ENCODE measurements at places on chromosomes 6 and 20.
A peak's percentile ranks its signal among the peaks of the same experiment; 100 is the strongest.

GRCh38 chr20:11882651-11883050 is 35.0 kb upstream of the BTBD3 start:
- no peak for DNase-seq

- no peak for DNase-seq
Measured at GRCh38 chr6:28142446-28142845, 763 bp downstream of the ZKSCAN8 start.

GRCh38 chr6:22943327-22943726 is 374.0 kb downstream of the HDGFL1 start:
- no peak for DNase-seq

DNA sequence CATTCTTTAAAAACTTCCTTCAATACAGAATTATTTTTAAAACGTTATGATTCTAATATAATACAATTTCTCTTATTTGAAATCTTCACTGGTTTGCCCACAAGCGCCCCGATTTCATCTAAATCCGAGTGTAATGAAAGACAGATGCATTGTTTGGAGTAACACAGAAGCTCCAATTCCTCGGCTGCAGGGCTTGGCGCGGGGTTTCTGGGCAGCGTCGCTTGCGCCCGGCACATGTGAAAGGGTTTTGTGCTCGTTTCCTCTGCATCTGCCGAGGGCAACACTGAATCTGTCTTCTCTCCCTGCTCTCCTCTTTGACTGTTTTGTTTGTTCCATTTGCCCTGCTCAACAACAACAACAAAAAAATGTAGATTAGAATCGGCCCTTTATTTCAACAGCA is 248.6 kb upstream of the QKI start:
- DNase-seq, result no peak

DNA sequence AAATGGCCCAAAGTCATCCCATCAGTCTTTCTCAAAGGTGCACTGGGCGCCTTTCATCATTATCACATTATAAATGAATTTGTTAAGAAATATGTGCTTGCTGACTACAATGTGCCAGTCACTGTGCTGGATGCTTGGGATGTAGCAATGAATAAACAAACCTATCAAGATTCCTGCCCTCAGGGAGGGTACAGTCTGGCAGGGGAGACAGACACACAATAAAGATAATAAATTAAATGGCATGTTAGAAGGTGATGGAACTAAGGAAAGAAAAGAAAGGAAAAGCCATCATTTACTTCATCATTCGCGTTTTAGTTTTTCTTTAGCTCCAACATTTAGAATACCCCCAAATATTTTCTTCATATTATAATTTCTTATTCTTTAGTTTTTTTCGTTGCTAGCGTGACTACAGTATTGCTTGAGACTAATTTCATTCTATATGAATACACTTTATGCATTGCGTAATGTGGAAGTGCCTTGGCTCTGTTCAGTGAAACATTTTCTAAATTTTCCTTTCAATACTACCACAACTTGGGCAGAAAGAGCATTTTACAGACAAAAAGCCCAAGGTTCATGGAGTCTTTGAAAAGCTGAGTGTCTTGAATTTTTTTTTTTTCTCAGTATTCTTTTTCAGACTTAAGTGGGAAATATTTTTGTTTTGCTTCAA is 48.7 kb upstream of the CITED2 start:
- DNase-seq, result no peak

GRCh38 chr20:10863337-10864060 is 189.7 kb upstream of the JAG1 start:
- no peak for DNase-seq

- no peak for DNase-seq
Measured at GRCh38 chr6:130119211-130119610, 100.8 kb downstream of the L3MBTL3 start.

DNA sequence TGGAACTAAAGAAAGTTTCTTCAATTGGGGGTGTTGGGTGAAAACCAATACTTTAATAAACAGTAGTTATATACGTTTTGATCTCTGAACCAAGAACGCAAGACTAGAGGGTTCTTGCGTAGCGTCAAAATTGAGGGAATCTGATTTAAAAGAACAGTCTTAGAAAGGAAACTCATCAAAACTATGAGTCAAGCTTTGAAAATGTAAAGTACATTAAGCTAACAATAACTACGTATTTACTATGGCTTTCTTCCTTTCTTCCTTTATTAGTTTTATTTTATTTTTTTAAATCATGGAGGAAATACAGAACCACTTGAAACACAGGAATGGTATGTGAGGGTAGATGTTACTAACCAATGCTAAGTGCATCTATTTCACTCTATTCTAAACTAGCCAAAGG is 287.0 kb upstream of the RSPO3 start:
- DNase-seq, result no peak

DNA sequence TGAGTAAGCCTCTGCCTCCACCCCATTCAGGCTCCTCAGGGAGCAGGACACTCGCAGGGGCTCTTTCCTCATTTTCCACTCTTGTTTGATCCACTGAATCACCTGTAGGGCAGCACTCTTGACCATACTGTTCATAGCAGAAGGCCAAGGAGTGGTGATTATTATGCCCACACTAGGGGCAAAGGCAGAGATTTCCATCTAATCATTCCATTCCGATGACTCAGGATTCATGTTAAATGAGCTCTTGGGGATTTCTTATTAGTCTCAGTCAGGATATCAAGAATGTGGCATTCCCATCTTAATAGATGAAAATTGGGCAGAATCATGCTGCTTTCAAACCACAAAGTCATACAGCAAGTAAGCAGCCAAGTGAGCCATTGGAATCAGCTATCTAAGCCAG is 101.9 kb upstream of the MOCS1 start:
- no peak for DNase-seq

DNA sequence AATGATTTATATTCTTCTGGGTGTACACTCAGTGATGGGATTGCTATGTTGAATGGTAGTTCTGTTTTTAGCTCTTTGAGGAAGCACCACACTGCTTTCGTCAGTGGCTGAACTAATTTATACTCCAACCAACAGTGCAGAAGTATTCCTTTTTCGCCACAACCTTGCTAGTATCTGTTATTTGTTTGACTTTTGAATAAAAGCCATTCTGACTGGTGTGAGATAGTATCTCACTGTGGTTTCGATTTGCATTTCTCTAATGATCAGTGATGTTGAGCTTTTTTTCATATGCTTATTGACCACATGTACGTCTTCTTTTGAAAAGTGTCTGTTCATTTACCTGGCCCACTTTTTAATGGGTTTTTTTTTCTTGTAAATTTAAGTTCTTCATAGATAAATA is 583.8 kb upstream of the ARID1B start:
- no peak for DNase-seq

GRCh38 chr6:37134396-37135191 is 35.4 kb upstream of the PIM1 start:
- peak; percentile 23 for DNase-seq

- no peak for DNase-seq
Measured at GRCh38 chr20:49445176-49445575, 37.3 kb downstream of the KCNB1 start.

- no peak for DNase-seq
Measured at GRCh38 chr6:2554651-2555260, 196.0 kb downstream of the MYLK4 start.

- no peak for DNase-seq
Measured at GRCh38 chr6:4439159-4439558, 303.8 kb upstream of the ECI2 start.

DNA sequence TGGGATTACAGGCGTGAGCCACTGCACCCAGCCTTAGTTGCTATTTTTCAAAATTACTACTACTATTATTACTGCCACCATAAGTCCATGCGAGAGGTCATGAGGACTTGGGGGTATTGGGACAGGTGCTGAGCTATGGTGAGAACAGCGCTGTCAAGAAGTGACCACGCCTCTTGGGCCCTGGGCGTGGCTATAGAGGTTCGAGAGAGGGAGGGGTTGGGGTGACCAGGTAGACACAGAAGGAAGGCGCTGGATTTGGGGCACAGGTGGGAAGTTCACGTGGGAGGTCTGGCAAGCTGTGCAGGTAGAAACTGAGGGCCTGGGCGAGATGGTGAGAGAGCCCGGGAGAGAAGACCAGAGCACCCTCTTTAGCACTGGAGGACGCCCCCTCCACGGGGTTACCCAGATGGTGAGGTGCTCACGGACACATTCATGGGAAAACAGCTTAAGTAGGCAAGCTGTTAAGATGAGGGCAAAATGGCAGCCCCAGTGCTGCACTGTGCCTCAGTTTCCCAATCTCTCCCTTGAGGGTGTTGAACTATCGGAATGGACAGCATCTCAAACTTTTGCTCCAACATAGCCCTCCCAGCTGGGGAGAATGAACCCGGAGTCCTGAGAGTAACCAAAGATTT is 61.0 kb downstream of the RAB44 start:
- no peak for DNase-seq

GRCh38 chr20:37853823-37854375 is 49.0 kb upstream of the VSTM2L start:
- no peak for DNase-seq

GRCh38 chr6:11423667-11424066 is 113.9 kb upstream of the TMEM170B start:
- DNase-seq, result no peak

GRCh38 chr20:5806457-5807263 is 56.5 kb downstream of the SHLD1 start:
- DNase-seq, result no peak

DNA sequence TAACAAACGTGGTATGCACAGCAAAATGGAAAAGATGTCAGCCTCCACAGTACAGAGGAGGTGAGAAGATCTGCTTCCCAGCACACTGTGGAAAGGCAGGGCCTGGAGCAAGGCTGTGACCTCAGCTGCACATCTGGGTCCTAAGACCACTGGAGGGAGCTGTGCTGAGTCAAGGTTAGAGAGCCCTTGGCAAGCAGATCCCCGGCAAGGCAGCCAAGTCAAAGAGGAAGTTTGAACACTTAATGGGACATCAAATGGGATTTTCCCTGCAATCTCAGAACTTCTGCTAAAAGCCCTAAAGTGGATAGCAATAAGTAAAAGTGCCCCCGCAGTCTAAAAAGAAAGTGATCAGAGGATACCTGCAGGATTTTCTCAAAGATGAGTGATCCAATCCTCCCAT is 39.5 kb downstream of the UNC5CL start:
- no peak for DNase-seq

- DNase-seq, result no peak
Measured at GRCh38 chr6:166589786-166590574, 3.5 kb upstream of the RAMACL start.

GRCh38 chr6:12490351-12490903 is 200.3 kb downstream of the EDN1 start:
- no peak for DNase-seq

GRCh38 chr6:6516666-6517458 is 71.7 kb upstream of the LY86 start:
- peak; percentile 17 for DNase-seq

DNA sequence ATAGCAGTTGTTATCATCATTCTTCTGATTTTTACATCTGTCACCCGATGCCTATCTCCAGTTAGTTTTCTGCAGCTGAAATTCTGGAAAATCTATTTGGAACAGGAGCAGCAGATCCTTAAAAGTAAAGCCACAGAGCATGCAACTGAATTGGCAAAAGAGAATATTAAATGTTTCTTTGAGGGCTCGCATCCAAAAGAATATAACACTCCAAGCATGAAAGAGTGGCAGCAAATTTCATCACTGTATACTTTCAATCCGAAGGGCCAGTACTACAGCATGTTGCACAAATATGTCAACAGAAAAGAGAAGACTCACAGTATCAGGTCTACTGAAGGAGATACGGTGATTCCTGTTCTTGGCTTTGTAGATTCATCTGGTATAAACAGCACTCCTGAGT is 2.1 kb downstream of the CALHM6 start:
- DNase-seq, result no peak

DNA sequence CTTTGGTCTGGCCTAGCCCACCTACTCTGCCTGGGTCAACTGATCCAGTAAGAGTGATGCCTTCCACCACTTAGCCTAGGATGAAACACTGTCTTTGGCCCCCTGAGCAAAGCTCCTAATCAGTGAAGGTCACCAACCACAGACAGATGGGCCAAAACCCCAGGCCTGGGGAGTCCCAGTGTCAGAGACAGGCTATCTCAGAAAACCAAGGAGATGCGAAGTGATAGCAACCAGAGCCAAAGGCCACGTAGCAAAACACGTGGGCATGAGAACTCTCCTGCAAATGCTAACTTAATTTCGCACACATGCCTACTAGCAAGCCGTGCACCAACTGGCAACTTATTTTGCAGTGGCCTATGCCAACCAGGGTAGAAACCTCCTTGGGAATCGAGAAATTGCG is 29.1 kb downstream of the AGPAT4 start:
- DNase-seq, result no peak

GRCh38 chr6:130134582-130134981 is 88.2 kb downstream of the SAMD3 start:
- DNase-seq, result no peak

DNA sequence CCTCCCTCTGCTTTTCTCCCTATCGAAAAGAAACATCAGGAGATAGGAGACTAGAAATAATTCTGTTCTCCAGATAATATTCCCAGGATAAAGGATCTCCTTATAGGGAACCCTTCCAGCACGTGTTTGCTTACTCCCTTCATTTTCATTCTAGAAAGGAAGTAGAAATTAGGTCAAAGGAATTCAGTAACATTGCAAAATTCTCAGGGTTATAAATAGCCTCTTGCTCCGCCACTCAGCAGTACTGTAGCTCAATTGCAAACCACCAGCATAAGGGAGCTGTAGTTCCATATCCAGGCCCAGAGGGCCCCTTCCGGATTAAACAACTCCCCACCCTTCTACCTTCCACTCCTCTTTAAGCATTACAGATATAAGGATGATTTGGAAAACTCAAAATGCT is 6.2 kb downstream of the ELMO2 start:
- no peak for DNase-seq

DNA sequence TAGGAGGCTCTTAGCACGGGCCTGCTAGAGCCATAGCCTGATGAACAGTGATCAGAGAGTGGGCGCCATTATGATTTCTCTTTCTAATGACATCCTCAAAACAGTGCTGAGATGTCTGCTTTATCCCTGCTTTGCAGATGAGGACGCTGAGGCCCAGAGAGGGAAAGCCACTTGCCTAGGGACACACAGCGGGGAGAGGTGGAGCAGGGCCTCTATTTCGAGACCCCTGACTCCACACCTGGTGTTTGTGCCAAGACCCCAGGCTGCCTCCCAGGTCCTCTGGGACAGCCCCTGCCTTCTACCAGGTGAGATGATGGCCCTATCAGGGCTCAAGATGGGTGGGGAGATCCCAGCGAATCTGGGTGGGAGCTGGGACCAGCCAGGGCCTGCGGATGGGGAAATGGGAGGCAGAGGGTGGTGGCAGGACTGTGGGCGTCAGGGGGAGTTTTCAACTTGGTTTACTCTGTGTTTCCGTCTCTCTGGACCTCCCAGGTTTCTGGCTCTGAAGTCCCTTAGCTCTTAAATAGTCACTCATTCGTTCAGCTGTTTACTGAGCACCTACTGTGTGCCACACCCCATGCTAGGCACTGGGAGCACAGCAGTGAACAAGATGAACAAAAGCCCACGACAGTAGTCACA is 36.7 kb downstream of the SRC start:
- no peak for DNase-seq

DNA sequence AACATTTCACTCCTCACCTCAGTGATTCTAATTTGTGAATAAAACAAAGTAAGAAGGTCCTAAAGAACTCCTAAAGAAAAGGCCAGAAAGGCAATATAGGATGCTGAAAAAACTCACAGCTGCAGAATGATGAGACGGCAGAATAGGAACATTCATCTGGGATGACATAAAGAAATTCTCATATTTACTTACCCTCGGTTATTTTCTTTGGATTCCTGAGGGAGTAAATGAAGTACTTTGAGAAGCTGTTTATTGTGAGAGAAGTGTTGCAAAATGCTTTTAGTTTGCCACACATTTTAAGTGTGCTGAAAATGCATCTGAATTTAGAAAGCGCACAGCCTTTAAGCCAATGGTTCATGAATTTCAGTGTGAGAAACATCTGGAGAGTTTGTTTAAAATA is 35.7 kb upstream of the RBL1 start:
- DNase-seq, result no peak

GRCh38 chr6:68709882-68710281 is 74.8 kb downstream of the ADGRB3 start:
- DNase-seq, result no peak

Data from T-cell (primary cell).